ENCODE measurements at places on chromosomes 5 and 9.

DNA sequence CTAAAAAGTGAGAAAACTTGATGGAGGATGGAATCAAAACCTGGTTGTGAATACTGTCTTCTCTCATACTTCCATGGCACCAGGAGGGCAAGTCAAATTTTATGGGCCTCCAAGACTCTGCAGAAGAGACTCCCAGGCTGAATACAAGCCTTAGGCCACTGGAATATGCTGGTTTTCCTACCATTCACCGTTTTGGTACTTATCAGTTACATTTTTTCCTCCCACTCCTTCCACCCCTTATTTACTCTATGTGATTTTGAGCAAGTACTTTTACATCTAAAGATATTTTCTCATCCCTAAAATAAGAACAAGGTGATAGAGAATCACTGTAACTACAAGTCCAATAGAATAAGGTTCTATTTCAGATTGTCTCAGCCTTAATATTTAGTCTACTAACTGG is 8.0 kb upstream of the LIX1 start:
- DNase-seq: no peak

DNA sequence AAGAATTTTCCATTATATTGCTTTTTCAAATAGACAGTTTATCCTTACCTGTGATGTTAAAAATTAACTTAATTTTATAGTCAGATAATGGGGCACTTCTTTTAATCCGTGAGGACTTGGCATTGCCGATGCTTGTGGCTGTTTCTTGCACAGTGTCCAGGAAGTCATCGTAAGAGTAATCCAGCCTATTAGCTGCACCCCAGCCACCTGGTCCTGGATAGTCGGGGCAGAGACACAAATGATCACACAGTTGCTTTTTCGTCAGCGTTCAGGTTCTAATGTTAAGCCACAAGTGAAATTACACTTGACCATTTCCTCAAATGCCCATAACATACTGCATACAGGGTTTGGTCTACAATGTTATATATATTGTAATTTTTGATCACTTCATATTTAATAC is 107.4 kb downstream of the SVEP1 start:
- DNase-seq: no peak

DNA sequence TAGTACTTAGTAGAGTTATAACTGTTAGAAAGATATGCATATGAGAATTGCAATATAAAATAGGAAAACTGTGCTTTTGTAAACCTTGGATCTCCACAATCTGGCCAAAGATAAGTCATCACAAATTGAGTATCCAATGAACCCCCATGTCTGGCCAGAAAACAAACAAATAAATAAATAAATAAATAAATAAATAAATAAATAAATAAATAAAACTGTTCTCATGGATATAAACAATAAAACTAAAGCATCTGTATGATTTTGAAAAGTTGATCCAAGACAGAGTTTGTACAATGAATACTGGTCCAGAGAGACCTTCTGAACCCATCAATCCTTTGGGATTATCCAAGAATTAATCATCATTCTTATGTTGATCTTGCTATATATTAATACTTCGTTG is 367.6 kb upstream of the CDH9 start:
- DNase-seq: no peak

GRCh38 chr9:134440636-134441226 is 114.5 kb downstream of the RXRA start:
- no peak for DNase-seq

DNA sequence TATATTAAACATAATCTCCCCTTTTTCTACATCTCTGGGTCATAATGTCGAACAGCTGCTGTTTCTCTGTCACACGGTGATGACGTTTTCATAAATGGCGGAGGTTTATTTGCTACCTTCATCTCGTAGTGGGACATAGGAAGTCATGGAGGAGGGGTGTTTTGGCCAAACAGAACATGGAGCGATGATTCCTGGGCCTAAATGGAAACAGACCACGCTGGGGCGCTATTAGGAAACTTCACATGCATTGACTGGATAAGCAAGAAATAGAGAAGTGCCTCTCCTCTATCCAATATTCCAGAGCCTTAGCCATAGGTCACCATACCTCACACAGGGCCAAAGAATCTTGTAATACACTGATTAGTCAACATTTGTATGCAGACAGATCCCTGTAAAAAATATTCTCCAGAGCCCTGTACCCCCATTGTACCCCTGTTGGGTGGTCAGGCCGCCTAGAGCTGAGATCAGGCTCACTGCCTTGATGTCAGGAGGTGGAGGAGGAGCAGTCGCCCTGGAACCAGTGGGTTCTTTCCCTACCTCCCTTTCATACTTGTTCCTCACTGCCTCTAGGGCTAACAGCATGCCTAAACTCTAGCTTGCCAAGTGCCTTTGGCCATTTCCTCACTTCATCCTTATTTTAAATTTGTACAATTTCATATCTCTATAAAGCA is 77.8 kb upstream of the SPIN1 start:
- no peak for DNase-seq

DNA sequence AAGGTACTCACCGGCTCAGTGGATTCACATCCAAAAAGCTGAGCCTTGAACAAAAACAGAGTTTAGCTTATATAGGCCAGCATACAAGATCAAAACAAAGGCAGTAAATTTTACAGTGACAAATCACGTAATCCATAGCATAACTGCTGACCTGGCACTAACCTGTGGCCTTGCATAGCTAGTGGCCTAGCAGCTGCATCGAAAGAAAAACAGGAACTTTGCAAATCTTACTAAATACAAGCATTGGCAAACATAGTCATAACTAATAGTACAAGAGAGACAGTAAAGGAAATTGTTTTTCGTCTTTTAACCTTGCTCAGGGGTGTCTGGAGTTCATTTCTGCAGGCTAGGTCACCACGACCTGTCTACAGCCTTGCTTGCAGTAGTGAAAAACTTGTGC is 4.8 kb downstream of the HSDL2 start:
- no peak for DNase-seq

DNA sequence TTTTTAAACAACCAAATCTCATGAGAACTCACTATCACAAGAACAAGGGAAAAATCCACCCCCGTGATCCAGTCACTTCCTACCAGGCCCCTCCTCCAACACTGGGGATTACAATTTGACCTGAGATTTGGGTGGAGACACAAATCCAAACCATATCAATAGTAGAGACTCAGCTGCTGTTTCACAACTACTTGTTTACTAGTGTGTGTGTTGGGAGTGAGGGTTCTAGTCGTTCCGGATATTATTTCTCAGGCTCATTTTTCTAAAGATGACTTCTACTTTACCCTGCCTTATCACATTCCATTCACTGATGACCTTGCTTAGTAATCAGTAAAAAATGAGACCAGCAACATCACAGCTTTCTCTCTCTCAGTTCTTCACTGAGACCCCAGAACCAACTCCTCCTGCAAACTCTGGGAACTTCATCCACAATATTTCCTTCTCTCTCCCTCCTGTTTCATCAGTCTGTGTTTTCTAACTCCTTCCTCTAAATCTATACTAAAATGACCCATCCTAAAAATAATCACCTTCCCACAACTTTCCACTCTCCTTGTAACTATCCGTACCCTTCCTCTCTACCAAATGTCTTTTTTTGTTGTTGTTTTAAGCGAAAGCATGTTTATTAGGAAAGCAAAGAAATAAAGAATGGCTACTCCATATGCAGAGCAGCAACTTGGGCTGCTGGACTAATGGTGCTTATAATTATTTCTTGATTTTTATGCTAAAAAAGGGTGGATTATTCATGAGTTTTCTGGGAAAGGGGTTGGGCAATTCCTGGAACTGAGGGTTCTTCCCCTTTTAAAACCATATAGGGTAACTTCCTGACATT is 121.5 kb upstream of the SPRY4 start:
- DNase-seq: no peak

DNA sequence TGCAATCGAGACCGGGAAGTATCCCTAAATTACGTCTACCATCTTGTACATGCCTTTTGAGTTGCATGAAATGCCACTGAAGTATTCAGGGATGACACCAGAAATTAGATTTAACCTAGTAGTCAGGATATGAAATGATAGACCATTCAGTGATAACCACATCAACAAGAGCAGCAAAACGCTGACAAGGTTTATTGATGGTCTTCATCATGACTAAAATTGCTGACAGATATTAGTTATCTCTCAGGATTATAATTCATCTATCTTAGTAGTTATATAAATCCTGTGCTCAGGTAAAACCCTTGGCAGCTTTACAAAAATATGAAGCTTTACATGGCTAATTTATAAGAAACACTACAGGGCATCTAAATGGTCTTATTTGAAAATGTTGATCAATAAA is 1104.7 kb downstream of the EFNA5 start:
- no peak for DNase-seq

DNA sequence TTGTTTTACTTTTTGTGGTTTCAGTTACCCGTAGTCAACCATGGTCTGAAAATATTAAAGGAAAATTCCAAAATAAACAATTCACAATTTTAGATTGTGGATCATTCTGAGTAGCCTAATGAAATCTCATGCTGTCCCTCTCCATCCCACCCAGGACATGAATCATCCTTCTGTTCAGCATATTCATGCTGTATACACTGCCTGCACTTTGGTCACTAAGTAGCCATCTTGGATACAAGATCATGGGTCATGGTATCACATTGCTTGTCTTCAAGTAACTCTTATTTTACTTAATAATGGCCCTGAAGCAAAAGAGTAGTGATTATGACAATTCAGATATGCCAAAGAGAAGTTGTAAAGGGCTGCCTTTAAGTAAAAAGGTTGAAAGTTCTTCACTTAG is 536.5 kb upstream of the ACO1 start:
- no peak for DNase-seq

- peak; percentile 76 for DNase-seq
Measured at GRCh38 chr5:181246276-181247049, 2.8 kb upstream of the RACK1 start.

- no peak for DNase-seq
Measured at GRCh38 chr5:139696894-139697658, 48.9 kb downstream of the CXXC5 start.

DNA sequence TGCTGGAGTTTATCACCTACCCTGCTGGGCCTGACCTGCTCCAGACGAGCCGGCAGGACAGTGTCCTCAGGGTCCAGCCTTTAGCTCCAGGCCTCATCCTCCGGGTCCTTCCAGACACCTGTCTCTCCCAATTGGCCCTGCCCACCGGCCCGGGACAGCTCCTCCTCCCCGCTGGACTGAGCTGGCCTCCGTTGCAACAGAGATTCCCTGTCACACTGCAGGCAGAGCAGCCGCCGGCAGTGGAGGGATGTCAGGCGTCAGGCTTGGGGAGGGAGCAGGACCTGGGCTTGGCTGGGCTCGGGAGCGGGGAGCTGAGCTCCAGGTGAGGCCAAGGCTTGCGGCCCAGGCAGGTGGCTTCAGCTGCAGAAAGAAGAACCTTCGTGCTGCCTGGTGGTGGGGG is 1.7 kb downstream of the KCNT1 start:
- DNase-seq: no peak

GRCh38 chr5:4144411-4145007 is 548.9 kb downstream of the IRX1 start:
- no peak for DNase-seq

GRCh38 chr5:76791461-76791860 is 27.4 kb upstream of the F2RL1 start:
- no peak for DNase-seq

DNA sequence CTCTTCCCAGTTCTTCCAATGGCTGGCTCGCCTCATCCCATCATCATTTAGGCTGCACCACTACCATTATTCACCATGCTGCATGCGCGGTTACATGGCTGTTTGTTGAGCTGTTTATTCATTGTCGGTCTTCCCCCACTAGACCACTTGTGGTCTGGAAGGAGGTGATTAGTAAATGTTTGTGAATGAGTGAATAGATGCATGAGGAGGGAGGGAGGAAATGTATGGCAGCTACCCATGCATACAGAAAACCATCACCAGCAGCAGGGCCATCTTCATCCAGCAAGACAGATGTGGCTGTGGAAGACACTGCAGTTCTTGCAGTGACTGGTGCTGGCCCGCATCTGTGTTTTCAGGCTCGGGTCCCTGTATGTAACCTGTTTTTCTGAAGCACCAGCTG is 113.3 kb upstream of the SAP30L start:
- DNase-seq: no peak

- no peak for DNase-seq
Measured at GRCh38 chr9:17402309-17402708, 176.6 kb upstream of the SH3GL2 start.

GRCh38 chr5:135985951-135986350 is 31.2 kb upstream of the LECT2 start:
- no peak for DNase-seq

DNA sequence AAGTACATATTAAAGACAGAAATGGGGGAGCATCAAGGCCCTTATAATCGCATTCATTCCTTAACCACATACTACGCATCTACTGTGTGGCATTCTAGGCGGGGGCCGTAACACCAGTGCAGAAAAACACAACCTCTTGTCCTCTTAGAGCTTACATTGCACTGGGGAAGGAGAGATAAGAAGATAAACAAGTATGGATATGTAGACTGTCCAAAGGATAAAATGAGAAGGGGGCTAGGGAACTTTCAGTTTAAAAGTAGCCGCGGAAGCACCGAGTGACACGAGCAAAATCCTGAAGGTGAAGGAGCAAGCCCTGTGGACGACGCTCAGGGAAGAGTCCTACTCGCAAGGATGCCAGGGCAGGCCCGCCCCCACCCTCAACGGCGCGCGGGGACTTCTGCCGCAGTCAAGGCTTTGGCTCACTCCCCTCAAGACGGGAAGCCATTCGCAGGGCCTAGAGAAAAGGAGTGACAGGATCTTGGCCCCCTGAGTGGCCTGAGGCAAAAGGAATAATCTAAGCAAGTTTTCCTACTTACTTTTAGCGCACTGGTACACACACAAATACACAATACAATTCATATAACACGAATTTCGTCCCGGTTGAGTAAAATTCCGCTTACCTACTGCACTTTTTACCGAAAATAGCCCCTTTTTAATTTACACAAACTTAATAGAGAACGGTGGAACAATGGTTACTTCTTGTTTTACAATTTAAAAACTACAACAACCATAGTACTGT is 1.3 kb upstream of the NIPBL start:
- DNase-seq: peak; percentile 27

DNA sequence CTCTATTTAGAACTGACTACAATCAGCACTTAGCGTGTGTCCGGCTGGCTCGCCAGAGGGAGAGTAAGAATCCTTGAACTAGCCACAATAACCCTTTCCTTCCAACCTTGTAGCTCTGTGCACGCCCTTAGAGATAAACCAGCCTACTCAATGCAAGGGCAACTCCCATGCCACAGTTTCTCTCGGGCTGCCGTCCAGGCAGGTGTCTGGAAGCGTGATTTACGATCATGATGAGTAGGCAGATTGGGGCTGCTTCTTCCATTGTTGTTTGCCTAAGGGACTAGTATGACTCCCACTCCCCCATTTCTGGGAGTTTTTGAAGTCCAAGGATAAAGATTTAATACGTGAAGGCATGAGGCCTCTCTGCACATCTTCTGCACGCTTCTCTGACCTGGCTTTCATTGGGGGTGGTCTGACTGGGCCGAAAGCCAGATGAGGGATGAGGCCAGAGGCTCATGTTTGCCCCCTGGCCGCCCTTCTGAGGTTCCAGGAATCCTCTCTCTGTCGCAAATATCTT is 134.0 kb upstream of the MYO10 start:
- no peak for DNase-seq

DNA sequence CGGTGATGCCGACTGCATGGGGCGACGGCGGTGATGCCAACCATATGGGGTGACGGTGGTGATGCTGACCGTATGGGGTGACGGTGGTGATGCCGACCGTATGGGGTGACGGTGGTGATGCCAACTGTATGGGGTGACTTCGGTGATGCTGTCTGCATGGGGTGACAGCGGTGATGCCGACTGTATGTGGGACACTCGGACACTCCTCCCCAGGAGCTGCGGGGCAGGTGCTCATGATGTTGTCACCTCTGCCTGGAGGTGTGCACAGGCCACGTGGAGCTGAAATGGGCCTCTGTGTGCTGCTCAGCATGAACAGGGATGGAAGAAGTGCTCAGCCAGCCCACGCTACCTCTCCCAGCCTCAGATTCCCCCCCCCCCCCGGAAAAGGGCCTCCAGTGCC is 171.8 kb downstream of the OLFM1 start:
- DNase-seq: no peak
